ENCODE measurements at places on chromosomes 1 and 21.

DNA sequence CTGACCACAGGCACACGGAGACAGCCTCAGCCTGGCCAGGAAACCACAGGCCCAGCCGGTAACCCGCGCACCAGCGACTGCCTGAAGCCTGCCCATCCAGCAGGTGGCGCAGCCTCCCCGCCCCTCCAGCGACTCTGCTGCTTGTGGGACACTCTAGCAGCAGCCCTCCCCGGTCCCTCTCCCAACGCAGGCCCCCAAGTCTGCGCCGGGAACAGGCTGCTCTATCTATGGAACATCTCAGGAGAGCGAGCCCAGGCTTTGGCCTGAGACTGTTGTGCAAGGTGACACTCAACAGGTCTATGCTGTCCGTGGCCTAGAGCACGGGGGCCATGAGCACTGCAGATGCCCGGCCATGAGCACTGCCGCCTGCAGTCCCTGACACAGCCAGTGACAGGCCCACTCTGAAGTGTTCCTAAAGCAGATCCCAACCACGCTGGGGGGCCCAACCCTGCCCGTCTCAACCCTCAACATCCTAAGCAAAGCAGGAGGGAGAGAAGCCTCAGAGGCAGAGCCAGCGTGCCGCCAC, 28.4 kb downstream of the WDR4 start:
- no peak for DNase-seq

GRCh38 chr1:21046132-21046531, 130.6 kb downstream of the EIF4G3 start:
- no peak for DNase-seq

DNA sequence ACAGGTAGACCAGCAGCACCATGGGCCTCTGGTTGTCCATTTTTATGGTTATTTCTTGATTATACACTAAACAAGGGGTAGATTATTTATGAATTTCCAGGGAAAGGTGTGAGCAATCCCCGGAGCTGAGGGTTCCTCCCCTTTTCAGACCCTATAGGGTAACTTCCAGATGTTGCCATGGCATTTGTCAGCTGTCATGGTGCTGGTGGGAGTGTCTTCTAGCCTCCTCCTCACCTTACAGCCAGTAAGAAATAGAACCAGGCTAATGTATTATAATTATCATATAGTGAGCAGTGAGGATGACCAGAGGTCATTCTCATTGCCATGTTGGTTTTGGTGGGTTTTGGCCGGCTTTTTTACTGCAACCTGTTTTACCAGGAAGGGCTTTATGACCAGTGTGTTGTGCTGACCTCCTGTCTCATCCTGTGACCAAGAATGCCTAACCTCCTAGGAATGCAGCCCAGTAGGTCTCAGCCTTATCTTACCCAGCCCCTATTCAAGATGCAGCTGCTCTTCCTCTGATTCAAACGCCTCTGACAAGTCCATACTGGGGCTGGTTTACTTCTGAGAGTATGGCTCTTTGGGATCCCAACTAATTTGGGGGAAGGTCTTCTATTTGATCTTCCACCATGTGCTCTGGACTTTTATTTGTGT, 13.5 kb upstream of the TINAGL1 start:
- no peak for DNase-seq

DNA sequence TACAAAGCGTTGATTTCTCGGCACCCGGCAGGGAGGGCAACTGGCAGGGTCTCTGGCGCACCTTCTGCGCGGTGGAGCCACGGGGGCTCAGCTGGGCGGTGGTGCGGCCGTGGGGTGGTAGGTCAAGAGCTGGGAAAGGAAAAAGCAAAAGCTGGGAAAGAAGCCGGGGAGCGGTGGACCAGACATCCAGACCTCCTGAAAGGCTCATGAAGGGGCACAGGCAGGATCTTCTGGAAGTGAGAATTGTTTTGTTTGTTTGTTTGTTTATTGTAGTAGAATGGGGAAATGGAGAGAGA, 7.2 kb upstream of the RNU1-1 start:
- DNase-seq, result no peak

DNA sequence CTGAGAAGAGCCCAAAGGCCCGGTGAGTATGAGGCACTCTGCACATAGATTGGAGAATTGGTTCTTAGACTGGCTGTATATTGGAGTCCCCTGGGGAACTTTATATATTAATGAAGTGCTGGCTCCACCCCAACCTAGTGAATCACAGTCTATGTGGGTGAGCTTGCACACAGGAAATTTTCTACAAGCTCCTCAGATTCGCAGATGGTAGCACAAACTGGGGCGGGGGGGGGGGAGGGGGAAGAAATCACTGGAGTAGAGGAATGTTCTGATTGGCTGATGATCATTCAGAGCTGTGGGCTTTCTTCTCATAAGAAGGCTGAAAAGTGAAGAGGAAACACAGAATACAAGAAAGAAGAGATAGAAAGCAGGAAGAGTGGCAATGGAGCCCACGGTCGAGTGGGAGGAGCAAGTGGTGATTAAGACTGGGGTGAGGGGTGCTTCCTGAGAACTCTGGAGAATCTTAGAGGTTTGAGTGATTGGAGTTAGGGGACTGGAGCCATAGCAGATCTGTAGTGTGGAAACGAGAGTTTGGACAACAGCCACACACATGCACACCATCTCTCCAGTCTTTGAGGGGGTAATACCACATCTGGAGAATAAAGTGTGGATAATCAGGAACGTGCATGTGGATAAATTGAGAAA, 465.9 kb upstream of the DAB1 start:
- no peak for DNase-seq

DNA sequence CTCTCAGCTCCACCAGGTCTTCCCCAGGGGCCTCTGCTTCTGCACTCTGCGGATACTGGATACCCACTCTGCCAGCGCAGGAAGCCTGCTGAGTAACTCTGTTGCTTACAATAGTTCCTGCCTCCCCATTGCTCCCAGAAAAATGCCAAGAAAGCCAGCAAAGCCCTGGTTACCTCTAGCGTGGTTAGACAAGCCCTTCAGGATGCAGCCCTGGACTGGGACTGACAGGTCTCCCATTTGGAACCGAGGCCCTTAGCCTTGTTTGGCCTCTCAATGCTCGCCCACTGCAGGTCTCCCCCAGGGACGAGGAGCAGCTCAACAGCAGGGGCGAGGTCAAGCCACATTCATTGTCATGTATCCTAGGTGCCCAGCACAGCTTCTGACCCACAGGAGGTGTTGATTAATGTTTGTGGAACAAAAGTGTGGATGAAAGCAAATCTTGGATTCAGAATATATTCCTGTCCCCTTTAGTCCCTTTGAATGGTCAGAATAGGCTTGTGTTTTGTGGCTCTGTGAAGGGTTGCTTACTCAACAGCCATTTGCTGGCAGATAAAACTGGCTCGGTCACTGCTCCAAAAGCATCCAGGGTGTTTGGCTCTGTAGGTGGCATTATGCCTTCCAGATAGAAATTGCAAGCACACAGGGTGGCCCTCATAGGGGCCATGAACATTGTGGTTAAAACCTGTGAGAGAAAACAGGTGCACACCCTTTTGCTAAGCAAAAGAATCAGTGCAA, 58.9 kb downstream of the C1orf198 start:
- no peak for DNase-seq

All from cortex of kidney (tissue), 1 donor.